ENCODE measurements at places on chromosomes 5 and 9.

GRCh38 chr9:127557466-127557869 lies 54.6 kb upstream of the STXBP1 start:
- no peak for DNase-seq

DNA sequence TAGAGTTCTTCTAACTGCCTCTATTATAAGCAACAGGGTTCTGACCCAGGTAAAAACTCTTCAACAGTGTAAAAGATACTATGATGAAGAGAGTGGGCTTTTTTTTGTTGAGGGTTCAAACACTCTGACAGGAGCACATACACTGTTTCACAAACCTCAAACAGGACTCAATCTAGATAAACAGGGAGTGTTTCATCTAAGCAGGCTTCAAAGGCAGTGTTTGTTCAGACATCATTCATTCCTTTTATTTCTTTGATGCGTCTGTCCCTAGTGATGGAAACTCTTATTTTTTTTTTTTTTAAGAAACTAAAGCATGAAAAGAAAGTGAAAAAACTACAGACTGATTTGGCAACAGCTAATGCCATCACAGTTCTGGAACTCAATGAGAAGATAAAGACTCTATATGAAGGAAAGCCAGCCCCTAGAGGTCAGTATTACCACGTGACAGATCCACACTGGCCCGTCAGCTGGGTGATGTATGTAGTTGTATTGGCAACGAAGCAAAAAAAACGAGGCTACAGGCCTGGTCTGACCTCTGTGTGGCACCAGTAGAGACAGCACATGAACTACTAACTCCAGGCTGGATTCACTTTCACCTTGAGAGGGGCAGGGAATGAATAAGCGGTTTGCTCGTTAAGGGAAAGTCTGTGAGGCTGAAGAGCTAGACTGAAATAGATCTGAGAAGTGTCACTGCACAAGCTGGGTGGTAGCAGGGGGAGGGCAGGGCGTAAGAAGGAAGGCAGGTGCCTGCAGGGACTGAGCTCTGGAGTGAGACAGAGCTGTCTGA lies 172.2 kb downstream of the CCDC192 start:
- peak; percentile 51 for DNase-seq

GRCh38 chr5:37932450-37932849 lies 92.6 kb upstream of the GDNF start:
- DNase-seq, result no peak

- no peak for DNase-seq
These were observed 343.6 kb downstream of the CSNK1G3 start for GRCh38 chr5:123855609-123856008.

DNA sequence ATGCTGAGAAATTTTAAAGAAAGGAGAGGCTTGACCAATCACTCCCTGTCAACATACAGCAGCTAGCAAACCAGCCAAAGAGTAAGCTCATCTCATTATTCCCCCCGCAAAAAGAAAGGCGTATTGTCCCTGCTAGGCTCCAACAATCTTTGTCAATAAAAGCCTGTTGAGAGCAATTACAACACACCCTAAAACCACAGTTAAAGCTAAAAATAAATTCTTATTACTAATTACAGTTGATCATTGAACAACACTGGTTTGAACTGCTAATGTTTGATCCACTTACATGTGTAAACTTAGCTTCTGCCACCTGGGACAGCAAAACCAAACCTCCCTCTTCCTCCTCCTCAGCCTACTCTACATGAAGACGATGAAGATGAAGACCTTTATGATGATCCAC lies 151.2 kb downstream of the TSSK1B start:
- no peak for DNase-seq

DNA sequence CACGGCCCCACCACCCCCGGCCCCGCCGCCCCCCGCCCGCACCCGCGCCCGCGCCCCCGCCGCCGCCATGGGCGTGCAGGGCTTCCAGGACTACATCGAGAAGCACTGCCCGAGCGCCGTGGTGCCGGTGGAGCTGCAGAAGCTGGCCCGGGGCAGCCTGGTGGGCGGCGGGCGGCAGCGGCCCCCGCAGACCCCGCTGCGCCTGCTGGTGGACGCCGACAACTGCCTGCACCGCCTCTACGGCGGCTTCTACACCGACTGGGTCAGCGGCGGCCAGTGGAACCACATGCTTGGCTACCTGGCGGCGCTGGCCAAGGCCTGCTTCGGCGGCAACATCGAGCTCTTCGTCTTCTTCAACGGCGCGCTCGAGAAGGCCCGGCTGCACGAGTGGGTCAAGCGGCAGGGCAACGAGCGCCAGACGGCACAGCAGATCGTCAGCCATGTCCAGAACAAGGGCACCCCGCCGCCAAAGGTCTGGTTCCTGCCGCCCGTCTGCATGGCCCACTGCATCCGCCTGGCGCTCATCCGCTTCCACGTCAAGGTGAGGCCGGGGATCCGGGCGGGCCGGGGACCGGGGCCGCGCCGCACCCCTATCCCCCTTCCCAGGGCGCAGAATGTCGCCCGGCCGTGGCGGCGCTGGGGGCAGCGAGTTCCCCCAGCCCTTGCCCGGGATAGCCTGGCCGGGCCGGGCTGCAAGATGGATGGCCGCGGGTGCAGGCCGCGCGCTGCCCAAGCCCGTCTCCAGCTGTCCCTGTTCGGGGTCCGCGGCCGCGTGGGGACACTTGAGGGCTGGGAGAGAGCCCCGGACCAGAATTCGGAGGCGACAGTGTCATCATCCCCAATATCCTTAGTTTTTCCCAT lies 594 bp downstream of the FAM120A start:
- DNase-seq, result peak; percentile 80

- no peak for DNase-seq
These were observed 60.3 kb upstream of the DAB2 start for GRCh38 chr5:39485079-39485478.

DNA sequence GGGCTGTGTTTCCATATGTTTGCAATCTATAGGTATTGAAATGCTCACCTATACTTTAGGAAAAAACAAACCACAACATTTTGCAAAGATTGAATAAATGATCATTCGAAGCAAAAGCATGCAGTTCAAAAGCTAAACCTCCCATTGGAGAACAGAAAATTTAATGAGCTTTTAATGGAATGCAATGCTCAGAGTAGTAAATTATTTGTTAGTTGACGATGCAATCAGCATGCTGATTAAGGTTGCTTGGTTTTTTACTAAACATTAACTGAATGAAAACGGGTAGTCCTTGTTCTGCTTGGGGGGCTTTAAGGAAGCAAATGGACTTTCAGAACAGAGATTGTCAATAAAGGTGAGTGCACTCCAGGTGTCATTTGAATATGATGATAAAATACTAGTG lies 123.3 kb upstream of the TMEM161B start:
- DNase-seq, result no peak

GRCh38 chr9:14441976-14442651 lies 128.2 kb upstream of the NFIB start:
- DNase-seq, result no peak

- no peak for DNase-seq
These were observed 217.5 kb downstream of the MAN2A1 start for GRCh38 chr5:109907189-109907588.

DNA sequence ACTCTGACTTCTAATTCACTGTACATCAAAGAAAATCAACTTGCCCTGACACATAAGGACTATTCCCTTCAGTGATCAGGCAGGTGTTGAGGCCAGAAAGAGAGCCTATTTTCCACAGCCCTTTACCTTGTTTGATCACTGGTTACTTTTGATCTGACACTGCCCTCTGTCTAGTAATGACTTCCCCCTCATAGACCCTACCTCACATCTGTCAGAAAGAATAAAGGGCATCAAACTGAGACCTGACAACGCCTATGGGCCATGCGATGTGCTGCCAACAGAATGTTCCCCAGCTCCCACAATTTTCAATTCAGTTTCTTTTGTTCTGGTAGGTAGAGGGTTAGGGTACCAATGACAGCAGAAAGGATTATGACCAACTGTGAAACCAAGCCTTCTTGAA lies 47.7 kb downstream of the FBXL17 start:
- DNase-seq, result no peak

- no peak for DNase-seq
These were observed 49.1 kb upstream of the SLIT3 start for GRCh38 chr5:169350016-169350415.

- DNase-seq, result no peak
These were observed 90.8 kb downstream of the VAV2 start for GRCh38 chr9:133901184-133901835.

DNA sequence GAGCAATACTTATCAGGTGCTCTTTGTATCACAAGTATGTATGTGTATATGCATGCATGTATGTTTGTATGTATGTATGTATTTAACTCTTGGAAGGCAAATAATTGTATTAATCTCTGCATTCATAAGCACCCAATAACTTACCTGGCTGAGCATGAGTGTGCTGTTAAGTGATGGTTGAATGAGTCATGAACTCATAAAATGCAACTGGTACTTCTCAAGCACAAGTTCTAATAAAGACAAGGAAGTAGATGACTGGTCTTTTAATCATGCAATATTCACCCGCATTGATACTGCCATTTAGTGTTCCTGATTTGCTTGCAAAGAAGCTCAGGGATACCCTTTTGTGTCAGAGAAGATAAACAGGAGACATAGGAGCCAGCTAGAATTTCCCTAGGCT lies 204.9 kb upstream of the TRPM3 start:
- no peak for DNase-seq

DNA sequence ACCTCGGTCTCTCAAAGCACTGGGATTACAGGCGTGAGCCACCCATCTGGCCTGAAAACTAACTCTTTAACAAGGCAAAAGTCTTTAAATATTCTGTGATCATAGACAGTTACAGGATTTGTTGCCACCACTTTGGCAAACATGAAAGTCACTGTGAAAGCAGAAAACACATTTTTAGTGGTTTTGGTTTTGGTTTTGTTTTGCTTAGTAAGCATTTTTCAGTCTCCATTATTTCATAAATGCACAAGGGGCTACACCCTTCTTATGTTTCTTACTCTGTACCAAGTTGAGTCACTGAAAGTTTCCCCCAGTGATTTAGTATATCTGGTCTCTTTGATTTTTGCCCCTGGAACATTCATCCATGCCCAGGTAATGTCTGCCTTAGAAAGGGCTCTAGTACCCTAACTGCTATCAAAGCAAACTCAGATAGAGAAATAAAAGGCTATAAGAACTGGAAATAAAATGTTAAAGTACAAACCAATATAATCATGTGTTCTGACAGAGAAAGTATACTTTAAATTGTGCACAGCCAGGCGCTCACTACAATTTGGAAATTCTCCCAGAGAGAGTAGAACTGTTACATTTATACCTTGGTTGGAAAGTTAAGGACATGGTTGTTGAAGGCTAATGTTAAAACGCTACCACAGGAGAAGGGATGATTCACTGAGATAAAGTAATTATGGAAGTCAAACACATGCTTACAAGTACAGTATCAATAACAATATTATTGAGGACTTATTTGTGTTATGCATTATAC lies 1022.5 kb upstream of the DMAC1 start:
- no peak for DNase-seq

- no peak for DNase-seq
These were observed 69.9 kb downstream of the TRPM6 start for GRCh38 chr9:74817816-74818215.

DNA sequence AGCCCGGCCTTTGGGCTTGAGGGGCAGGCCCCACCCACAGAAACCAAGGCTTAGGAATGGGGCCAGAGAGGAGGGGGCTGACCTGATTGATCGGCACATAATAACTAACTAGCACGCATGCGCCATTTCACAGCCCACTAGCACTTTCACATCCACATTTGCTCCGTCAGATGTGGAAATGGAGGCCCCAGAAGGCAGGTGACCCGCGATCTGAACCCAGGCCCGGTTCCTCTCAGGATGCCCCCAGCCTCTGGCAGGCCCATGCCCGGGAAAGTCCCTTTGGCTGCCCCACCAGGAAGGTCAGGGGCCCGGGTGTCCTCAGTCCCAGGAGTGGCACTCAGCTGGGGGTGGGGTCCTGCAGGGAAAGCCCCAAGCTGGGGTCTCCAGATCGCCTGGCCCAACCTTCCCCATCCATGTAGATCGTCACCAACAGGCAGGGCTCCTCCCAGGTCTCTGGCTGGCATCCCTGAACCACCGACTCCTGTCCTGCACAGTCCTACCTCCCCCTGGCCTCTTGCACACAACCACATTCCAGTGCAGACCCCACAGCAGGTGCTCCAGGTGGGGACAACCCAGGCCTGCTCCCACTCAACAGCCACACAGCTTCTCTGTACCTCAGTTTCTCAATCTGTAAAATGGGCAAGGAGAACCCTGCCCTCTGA lies 46.7 kb downstream of the VAV2 start:
- no peak for DNase-seq

GRCh38 chr5:56479696-56480077 lies 246.6 kb upstream of the ANKRD55 start:
- no peak for DNase-seq

DNA sequence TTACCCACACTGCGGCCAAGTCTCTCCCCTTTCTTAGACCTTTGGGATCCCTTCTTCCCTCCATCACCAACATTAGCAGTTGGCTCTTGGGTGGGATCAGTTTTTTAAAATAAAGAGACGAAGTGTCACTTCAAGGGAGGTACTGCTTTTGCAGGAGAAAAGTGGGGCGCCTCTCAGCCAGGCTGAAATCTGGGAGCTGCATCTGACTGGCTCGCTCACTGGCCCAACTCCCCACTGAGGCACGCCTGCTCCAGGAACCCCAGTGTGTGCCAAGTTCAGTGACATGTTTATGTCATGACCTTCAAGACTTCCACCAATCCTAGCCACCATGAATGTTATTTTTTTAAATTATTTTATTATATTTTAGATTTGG lies 130.5 kb downstream of the MVB12B start:
- no peak for DNase-seq

DNA sequence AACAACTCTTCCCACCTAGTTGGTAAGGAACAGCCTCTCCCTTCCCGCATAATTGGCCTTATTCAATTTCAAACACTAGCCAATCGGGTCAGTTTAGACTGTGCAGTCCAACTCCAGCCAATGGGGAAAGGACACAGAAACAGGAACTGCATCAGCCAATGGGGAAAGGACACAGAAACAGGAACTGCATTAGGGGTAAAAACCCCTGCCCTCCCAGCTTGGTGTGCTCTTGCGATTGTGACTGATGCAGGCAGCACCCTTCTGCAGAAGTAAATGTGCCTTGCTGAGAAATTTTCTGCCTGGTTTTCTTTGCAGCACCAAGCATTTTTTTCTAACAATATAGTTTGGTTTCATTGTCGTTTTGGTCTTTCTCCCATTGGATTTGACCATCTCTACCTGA lies 8.5 kb upstream of the GLT6D1 start:
- DNase-seq, result no peak

GRCh38 chr5:176762489-176762888 lies 47.9 kb upstream of the UNC5A start:
- no peak for DNase-seq

DNA sequence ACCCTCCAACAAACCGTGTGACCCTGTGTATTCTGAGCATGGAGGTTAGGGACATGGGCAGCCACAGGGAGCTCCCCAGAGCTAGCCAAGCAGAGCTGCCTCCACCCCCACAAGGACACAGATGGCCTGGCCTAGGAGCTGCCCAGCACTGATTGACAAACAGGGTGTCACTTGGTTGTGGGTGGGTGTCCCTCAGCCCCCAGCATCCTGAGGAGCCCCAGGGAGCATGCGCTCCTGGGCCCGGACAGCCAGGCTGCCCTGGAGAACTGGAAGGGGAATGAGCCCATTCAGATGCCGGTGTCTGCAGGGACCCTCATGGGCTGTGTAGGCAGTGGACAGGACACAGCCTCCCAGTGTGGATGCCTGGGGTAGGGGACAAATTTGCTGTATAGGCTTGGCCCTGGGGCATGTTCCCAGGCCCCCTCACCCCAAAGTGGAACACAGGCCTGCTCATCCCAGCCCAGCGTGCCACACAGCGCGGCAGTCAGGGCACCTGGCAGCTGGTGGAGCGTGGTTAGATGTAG lies 124.8 kb upstream of the LMX1B start:
- no peak for DNase-seq

- no peak for DNase-seq
These were observed 98.7 kb downstream of the EDIL3 start for GRCh38 chr5:84285641-84286637.

Data from stimulated activated effector memory CD8-positive, alpha-beta T cell treated with anti-CD3 and anti-CD28 coated beads, Interleukin-12 subunit alpha, Interleukin-12 subunit beta, amount 100 ng/mL, for 72 hours (primary cell).